Natural killer cell (primary cell): ENCODE measurements at places on chromosomes 3 and 15. TPM values are rescaled to one million over a fixed set of nuclear protein-coding genes. Genes with fewer than 3 reads are reported as not detected.

The HYAL2 gene
- total RNA-seq = 1.2 TPM

The HES1 gene
- 4.4 TPM for total RNA-seq

The ARRDC4 gene
- total RNA-seq = 7.0 TPM

The MAP1A gene
- 2.2 TPM for total RNA-seq

The FGF12 gene
- total RNA-seq = not detected

- no peak for DNase-seq
These were observed 154.8 kb upstream of the ABI3BP start for GRCh38 chr3:101148001-101148400.

DNA sequence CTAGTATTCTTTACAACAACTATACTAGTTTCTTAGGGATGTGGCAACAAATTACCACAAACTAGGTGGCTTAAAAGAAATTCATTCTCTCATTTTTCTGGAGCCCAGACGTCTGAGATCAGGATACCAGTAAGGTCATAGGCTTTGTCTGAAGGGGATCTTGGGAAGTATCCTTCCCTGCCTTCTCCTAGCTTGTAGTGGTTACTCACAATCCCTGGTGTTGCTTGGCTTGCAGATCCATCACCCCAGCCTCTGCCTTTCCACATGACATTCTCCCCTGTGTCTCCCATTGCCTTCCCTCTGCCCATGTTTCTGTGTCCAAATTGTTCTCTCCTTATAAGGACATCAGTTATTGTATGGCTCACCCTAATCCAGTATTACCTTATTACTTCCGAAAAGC is 24.3 kb upstream of the CLDN1 start:
- DNase-seq = no peak

DNA sequence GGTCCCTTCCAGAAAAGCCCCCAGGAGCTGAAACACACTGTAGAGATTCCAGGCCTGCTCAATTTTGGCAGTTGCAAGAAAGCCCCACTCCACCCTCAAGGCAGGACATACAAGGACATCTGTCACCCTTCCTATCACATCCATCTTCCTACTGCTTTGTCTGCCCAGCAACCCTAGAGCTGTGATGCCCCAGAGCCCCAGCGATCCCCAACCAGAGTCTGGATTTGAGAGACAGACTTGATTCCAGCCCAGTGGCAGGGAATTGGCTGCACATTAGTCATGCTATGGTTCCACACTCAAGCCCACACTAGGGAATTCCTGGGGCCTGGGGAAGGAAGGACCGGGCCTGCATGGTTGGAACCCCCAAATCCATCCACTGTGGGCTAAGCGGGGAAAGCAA is 56.8 kb downstream of the ATP2B2 start:
- no peak for DNase-seq

GRCh38 chr15:69829974-69830373 is 267.7 kb downstream of the TLE3 start:
- DNase-seq = no peak

DNA sequence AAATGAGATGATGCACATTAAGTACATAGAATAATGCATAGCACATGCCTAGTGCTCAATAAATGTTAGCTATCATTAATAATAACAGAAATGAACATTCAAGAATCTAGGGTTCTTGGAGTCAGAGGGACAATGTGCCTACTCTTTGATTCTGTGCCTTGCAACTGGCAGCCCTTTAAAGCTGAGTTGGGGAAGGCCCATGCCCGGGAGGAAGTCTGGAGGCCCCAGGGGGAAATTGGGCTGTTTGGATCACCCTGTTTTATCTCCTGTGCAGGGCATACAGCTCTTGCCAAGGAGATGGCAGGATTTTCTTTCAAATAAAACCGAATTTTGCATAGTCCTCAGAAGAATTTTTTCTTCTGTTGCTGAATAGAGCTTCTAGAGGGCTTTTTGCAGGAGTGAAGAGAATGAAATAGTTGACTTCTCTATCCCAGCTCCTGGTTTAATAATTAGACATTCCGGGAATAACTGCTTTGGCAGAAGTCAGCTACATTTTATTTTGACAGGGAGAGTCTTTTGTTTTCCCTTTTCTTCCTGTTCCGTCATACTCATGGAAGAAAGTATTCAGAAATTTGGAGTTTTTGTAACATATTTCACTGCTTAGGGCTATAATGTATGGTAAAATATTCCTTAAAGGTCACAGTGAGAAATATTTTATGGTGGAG is 18.0 kb upstream of the KCNAB1 start:
- no peak for DNase-seq

DNA sequence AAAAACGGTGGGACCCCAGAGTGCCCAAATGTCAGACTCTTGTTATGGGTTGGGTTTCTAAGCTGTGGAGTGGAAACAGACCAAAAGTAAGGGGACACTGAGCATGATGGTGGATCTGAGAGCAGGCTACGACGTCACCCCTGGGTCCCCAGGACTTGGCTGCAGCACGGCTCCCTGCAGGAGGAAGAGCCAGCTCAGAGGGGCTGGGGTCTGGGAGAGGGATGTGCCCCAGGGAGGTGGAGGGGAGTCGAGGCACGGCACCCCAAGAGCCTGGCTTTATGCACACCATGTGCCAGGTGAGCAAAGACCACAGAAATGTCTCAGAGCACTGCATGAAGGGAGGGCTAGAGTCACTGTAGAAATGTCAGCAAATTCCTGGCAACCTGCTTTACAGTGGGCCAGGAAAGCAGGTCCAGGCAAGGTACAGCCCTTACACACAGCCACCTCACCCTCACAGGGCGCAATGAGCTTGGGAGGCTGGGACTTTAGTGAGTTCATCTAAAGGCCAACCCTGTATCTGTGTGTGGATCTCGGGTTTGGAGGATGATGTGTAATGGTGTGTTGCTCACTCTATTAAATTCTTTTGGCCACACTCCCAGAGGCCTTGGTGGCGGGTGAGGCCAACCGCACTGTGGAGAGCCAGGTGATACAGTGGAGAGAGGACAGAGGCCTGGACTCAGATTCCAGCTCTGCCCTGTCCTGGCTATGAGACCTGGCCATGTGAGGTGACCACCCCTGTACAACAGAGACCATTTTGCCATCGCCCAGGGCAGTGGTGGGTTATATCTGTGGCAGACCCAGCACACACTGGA is 14.1 kb downstream of the CTSH start:
- no peak for DNase-seq
